CD4-positive, alpha-beta T cell treated with Interleukin-6 at 100 ng/mL for 8 hours (primary cell): ENCODE measurements at places on chromosomes 2 and 18.

DNA sequence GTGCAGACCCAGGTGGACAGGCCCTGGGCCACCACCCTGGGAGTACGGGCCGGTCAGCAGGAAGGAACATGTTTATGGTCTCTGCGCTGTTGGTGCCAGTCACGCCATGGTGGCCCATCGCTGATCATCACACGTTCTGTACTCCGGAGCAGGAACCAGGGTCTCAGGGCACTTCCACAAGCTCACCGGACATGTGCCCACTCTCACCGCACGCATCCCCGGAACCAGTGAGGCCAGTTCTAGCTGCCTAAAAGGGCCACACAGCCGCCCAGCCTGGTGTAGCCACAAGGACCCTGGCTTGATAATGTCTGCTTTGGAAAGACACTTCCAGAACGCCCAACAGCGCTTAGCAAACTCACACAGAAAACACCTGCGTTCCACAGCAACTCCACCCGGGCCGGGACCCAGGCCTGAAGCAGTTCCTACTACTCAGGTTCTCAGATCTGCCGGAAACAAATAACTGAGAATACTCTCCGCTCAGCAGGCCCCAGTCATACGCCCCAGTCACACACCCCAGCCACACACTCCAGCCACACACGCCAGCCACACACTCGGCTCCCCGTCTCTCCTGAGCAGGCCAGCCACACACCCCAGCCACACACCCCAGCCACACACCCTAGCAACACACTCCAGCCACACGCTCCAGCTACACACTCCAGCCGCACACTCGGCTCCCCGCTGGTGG lies 123.3 kb downstream of the HDAC4 start:
- no peak for DNase-seq

DNA sequence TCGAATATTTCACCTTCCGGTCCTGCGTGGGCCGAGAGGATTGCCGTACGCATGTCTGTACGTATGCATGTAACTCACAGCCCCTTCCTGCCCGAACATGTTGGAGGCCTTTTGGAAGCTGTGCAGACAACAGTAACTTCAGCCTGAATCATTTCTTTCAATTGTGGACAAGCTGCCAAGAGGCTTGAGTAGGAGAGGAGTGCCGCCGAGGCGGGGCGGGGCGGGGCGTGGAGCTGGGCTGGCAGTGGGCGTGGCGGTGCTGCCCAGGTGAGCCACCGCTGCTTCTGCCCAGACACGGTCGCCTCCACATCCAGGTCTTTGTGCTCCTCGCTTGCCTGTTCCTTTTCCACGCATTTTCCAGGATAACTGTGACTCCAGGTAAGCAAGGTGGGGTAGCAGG lies at the start of gene SERPINB5:
SERPINB5 (plus strand) TSS at position 291 of the 400 bp plus-strand sequence. CDS start 7,471 bp downstream, outside the sequence.
- DNase-seq = no peak

DNA sequence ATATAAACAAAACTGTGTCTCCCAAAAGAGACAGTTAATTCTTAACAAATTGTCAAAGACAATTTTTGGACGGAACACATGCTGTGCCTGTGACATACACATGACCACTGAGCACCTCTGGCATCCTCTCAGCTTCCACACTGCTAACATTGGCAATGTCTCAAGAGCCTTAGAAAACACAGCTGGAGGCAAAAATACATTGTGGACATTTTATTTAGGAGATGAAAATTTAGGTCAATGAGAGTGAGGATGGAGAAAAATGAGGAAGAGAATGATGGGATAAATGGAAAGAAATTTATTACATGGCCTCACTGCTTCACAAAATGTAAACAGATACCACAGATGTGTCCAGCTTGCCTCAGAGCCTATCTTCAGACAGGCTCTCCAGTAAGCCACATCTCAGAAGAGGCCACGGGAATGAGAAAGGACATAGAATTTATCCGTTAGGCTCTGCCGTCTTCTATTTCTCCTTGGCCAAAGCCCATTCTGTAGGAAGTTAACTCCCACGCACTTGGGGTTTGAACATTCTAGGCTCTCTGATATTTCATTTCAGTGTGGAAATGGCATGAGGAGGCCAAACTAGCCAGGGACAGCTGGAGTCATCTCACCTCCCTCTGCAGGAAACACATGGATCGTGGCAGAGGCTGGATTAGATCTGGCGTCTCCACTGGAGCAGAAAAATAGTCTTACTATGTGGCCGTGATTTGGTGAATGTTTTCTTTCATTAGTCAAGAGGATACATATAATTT lies 519.4 kb upstream of the DSEL start:
- DNase-seq = no peak

GRCh38 chr2:102206666-102207341 lies 20.0 kb downstream of the IL1RL2 start:
- no peak for DNase-seq

- DNase-seq = no peak
Measured at GRCh38 chr2:226720948-226721347, 78.7 kb downstream of the IRS1 start.

GRCh38 chr2:55088400-55088799 lies 38.1 kb upstream of the RTN4 start:
- DNase-seq = no peak

DNA sequence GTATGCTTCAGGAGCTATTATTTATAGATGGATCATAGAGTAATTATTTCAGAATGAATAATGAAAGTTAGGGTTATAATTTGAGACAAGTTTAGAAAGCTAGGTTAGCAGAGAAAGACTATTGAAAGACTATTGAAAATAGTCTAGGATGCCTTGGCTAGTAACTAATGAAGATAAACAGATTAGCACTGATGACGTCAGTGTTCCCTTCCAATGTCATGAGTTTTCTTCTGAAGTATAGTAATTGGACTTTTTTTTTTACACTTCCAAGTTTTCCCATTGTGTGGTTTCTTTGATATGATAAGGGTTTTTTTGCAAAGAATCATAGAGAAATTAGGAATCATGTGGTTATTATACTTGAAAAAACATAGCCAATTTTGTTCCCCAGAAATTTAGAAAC lies 1041.5 kb upstream of the CRIM1 start:
- no peak for DNase-seq

- no peak for DNase-seq
Measured at GRCh38 chr2:129730979-129731378, 248.5 kb upstream of the RAB6C start.

GRCh38 chr2:3296182-3296972 lies 81.2 kb downstream of the EIPR1 start:
- no peak for DNase-seq

DNA sequence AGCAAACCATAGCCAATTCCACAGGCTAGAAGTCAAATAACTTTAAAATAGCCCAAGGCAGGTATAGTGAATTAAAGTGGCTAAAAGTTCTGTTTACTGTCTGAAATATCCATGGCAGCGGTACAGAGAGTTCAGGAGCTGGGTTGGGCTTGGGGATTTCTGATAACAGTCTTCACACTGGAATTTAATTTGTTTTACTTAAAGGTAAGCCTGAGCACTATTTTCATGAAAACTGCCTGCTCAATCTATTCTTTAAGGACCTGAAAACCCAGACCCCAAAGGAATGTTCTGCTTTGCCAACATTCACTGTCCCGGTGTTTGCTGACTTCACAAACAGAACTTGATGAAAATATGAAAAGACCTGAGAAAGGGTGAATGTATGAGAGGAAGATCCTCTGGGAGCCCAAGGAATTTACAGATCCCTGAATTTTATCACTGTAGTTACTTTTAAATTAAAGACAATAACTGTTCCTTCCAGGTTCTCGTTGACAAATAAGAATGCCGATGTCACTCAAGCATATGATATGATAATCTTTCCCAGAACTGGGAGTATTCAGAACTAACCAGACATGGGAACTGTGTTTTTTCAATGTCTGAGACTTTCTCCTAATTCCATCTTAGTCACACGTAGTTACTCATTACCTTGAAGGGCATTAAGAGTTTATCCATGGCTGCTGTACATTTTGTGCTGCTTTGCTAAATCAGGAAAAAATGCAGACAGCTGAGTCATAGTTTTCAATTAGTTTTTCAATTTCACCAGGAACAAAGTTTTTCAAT lies 28.3 kb upstream of the ITGB6 start:
- DNase-seq = no peak

DNA sequence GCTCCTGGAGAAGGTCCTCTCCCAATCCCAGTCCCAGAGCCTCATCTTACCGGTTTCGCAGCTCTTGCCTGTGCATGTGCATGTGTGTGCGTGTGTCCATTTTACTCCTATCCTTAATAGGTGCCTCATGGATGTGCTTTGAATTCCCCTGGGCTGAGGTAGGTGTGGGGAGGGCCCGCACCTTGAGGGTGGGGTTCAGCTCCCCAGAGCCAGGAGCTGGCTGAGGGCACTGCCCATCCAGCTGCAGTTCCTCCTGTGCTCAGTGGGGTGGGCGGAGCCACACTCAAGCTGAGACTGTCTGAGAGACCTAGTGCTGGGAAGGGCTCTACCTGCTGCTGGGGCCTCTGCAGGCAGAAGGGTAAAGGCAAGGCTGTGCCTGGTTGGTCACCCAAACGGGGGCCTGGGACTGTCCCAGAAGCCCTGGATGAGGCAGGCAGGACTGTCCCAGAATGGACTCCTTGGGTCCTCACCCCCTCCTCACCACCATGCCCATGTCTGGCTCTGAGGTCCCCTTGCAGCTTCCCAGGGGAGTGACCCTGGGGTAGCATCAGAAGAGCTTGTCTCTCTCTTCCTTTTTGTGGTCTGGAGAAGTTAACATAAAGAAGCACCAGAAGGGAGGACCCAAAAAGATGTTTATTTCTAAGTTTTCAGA lies 8.9 kb downstream of the GDF7 start:
- DNase-seq = no peak

DNA sequence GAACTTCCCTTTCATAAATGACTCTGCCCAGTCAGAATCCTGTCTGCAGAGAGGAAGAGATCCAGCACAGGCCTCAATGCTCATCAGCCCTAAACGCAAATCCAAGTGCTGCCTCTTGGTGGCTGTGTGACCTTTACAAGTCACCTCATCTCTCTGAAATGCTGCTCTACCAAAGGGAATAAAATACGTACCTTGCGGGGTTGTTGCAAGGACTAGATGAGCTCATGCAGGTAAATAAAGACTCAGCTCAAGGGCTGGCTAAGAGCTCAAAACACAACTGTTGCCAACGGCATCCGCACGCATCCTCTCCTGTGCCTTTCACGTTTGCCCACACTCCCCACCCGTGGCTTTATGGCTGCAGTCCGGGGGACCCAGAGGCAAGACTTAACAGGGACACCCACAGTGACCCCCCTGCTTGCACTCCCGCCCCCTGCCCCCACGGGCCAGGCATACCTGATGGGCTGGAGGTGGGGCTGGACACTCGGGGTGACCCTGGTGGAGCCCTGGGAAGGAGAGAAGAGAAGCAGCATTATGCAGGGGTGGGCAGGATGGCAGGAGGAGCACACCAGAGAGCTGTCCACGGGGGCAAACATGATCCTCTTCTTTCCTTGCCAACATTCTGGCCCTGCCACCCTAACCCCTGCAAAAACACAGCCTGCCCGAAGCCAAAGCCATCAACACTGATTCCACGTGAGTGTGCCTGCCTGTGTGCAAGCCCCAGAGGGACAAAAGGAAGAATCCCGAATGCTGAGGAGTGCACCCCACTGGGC lies 102.6 kb downstream of the TNS1 start:
- no peak for DNase-seq

- DNase-seq = no peak
Measured at GRCh38 chr2:57429831-57430230, 616.8 kb upstream of the VRK2 start.

GRCh38 chr18:12394428-12394827 lies 13.3 kb upstream of the PRELID3A start:
- no peak for DNase-seq

- no peak for DNase-seq
Measured at GRCh38 chr2:45814488-45814887, 163.0 kb downstream of the PRKCE start.

DNA sequence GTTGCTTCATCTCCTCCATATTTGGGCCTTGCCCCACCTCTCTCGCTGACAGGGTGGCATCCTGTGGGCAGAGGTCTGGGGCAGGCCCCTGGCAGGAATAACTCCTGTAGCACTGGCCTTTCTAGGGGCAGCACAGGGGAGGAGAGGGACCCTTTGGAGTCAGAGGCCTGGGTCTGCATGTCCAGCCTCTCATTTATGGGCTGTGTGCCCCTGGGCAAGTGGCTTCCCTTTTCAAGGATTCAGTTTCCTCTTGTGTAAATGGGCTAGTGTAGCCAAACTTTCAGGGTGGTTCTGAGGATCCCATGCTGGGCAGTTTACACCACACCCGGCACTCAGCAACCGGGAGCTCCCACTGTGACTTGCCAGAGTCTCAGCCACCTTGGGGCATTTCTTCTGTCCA lies 23.4 kb downstream of the ADRA2B start:
- no peak for DNase-seq

DNA sequence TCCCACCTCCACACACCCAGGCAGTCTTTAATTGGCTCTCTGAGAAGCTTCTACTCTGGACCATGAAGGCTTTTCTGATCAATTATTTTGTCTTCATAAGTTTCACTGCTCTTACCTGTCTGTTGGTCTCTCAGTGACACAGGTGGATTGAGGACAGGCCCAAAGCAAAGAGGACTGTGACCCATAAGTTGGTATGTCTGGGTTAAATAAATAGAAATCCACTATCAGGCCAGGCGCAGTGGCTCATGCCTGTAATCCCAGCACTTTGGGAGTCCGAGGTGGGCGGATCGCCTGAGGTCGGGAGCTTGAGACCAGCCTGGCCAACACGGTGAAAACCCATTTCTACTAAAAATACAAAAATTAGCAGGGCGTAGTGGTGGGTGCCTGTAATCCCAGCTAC lies 2.7 kb upstream of the SLC16A14 start:
- no peak for DNase-seq

DNA sequence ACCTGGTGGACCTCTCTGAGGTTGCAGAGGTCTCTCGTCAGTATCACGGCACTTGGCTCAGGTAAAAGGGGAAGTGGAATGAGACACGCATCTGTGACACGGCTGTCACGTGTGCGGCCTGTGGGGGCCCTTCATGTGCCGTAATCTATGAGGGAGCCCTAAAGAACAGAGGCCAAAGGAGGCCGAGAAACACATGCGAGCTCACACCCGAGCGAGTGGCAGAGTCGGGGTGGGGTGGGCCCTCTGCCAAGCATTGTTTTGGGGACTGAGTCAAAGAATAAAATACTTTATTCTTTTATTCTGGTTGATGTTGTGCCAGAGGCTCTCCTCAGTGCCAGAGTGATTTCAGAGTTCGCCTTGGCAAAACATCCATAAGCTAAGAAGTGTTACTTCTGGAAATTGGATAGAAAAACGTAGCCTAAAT lies 43.3 kb downstream of the PLB1 start:
- no peak for DNase-seq

DNA sequence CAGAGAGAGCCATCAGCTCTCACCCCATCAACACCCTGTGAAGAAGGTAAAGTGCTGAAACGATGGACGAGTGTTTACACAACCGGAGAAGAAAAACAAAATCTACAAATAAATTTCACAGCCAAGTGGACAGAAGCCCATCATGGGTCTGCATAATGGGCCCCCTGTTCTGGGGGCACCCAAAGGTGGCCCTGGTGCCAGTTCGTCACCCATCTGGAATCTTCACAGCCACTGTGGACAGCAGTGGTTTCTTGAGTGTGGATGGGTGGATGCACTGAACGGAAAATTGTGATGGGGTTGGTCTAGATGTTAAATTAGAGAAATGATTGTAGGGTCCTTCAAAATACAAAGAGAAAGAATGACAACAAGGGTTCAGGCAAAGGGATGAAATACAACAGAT lies 38.8 kb downstream of the ANKMY1 start:
- DNase-seq = no peak

GRCh38 chr2:102147935-102148334 lies 5.4 kb downstream of the IL1R1 start:
- no peak for DNase-seq

- DNase-seq = no peak
Measured at GRCh38 chr2:126437016-126437415, 218.9 kb upstream of the GYPC start.

GRCh38 chr2:30115141-30115980 lies 31.4 kb upstream of the YPEL5 start:
- peak; percentile 48 for DNase-seq
